ENCODE measurements at places on chromosomes 2 and 18.

- DNase-seq = no peak
These were observed 36.7 kb downstream of the PROC start for GRCh38 chr2:127454595-127455565.

- no peak for DNase-seq
These were observed 162.1 kb downstream of the QPCT start for GRCh38 chr2:37506407-37507050.

DNA sequence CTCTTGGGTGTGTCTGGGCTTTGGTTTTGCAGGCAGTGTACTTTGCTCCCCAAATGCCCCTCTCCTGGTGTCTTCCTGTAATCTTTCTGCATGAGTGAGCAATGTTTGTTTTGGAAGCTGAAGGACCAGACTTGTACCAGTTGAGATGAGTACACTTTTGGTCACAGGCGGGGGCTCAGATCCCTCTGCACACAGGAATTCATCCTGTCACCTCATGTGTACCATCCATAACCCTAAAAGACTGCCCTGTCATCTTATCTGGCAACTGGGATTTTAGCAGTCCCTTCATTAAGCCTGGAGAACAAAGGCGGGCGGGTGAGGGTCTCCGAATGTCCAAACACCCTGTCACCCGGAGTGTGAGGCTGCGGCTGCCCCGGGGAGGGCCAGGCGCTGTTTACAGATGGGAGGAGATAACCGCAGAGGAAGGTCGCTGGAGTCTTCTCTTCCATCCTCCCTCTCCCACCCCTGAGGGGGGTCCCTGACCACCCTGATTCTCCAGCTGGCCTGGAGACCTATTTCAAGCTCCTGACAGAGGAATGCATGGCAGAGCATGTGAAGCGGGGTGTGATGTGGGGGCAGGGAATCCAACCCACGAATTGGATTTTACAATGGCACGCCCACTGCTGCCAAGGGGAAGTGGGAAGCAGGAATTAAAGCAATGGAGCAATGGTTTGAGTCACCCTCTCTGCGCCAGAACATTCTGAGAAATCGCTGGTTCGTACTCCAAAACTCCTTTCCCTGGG, 158.2 kb upstream of the MYCN start:
- DNase-seq = no peak

DNA sequence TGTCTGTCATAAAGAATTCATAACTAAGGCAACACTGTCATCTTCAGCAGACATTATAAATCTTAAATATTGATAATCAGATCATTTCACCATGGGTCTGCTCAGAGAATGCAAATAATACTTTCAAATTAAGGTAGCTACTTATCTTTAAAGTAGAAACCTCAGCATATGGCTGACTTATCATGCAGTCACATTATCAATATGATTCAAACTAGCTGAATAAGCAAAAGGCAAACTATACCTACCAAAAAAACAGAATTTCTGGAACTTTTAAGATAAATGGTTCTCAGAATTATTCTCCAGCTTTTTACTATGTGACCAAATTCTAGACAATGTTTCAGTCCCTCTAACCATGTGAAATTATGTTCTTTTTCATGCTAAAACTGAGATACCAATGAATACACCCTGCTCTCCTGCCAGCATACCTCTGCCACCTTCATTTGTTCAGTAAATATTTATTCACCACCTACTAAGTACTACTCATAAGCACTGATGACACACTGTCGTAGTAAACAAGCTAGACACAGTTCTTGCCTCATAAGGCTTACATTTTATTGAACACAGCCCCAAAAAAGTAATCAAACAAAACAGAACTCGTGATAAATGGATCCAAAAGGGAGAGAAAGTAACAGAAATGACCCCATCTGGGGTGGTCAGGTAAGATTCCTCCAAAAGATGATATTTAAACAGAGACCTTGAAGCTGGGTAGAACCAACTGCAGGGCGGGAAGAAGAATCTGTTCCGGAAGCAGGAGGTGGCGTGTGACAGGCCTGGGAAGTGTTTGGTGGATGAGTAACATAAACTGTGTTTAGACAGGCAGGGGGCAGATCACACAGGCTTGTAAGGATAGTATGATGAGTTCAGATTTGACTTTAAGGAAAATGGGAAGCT, 17.7 kb downstream of the SPIRE1 start:
- no peak for DNase-seq

GRCh38 chr2:133223226-133223625, 345.0 kb downstream of the NCKAP5 start:
- no peak for DNase-seq

DNA sequence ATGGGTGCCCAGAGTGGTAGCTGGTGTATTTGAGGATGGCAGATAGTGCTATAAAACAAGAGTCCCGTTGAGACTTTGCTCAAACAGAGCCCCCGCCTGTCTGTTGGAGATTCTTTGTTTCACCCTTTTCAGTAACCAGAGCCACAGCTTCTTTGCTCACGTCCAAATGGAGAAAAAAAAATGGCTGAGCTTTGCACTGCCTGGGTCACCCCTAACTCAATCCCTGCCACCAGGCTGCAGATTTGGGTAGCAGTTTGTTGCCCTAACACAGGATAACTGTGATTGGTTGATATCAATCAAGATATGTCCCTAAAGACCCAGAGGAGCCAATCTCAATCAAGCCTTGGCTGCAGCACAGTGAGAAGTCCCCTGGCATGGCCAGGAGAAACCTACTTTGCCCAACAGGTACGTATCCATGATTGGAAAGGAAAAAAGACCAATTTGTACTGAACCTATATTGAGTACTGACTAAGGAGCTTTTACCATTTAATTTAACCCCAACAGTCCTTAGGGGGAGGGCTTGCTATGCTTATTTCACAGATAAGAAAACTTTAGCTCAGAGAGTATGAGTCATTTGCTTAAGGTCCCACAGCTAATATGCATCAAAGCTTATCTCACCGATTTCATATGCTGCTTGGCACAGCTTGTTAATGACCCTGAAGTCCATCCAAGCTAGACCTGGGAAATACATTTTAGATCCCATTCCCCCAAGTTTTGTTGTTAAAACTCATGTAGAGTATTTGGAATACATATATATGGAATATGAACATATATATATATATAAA, 72.0 kb upstream of the SH3BP4 start:
- DNase-seq = no peak
